Fibroblast of skin of right quadriceps (primary cell): ENCODE measurements at places on chromosomes 2 and 18.

- DNase-seq, result no peak
These were observed 85.2 kb upstream of the RBBP8 start for GRCh38 chr18:22847867-22848451.

DNA sequence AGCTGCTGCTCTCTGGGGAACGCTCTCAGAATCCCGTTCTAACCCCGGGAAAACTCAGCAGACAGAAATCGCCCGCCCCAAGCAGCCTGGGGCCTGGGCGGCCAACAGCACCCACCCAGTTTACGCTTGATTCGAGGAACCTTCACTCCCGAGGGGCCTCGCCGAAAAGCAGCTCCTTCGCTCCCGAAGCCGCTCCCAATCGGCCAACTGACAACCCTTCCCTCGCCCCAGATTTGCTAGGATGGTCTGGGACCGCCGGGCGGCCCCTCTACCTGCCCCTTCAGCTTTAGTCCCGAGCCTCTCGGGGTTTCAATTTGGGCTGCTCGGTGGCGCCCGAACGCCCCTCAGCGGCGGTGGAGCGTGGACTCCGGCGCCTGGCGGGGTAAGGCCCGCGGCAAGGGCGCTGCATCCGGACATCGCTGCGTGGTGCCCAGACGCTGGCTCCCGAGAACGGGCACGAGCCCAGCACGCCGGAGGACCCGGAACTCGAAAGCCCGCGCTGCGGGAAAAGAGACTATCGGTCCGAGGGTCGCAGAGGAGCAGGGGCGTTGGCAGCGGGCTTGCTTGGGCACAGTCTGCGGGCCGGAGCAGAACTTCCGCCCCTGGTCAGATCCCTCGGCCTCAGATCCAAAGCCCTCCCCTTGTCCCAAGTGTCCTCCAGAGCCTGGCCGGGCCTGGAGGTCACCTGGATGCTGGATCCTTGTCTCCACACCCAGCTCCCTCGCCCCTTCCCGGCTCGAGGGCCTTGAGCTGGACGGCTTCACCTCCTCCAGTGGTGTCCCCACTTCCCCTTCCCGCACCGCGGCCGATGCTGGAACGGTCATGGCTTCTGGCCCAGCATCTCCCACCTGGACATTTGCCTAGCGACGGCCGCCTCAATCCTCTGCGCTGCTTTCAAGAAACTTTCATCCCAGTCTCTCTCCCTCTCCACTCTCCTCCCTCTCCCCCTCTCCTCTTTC lies 3.0 kb upstream of the OTX1 start:
- DNase-seq, result no peak

GRCh38 chr18:40911041-40911440 lies 1044.0 kb upstream of the PIK3C3 start:
- DNase-seq, result no peak

GRCh38 chr2:230868161-230868946 lies 3.6 kb downstream of the ITM2C start:
- DNase-seq, result peak; percentile 20

DNA sequence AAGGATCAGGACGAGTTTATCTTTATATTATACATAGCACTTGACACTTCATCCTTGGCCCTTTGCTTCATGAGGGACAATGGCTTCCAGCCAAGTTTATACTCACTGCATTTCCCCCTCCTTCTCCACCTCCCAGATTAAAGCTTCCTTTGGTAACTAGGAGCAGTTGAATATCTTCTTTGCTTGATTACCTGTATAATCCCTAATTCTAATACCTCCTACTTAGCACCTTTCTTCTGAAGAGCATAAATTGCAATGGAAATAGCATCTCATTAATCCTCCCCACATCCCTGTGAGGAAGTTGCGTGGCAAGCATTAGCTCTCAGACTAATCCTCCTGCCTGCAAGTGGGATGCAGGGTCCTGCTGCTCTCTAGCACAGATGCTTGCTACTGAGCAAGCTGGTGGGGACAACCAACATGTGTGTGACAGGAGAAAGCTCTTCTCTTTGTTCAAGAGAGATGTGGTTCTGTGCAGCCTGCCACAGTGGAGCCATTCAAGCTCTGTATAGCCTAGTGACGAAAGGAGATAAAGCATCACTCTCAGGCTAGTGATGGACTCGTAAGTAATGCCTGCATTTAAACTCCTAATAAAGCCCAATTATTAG lies 19.1 kb downstream of the KLHL14 start:
- no peak for DNase-seq

GRCh38 chr2:227592694-227593387 lies 5.9 kb upstream of the SCYGR2 start:
- DNase-seq, result no peak

DNA sequence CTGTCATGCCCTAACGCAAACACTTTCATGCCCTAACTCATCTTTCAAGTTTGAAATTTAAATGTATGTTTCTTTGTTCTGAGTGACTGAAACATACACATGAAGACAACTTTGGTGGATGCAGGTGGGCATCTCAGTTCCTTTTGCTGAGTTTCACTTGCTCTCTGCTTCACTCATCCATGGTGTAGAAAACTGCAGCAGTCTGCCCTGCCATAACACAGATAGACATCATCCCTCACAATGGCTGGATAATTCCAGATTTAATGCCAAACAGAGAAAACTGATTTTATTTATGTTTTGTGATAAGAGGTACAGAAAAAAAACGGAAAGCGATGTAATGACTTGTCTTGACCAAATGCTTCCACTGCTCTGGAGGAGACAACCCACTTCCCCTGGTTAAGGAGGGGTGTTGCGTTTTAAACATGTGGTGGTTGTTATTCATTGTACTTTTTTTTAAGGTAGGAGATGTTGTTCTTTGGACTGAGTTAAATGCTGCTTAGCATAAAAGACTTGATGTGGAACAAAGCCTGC lies 70.4 kb downstream of the RHBDD1 start:
- no peak for DNase-seq
